ENCODE measurements at places on chromosomes 13 and 19. TPM values are rescaled to one million over a fixed set of nuclear protein-coding genes. Genes with fewer than 3 reads are reported as not detected.

PSG2 gene
- total RNA-seq: 8.0 TPM

PSG5 gene
- 73.3 TPM for total RNA-seq

SLITRK6 gene
- total RNA-seq: not detected

BRSK1 gene
- 8.9 TPM for total RNA-seq

ZNF493 gene
- 0.03 TPM for total RNA-seq

RFPL4A gene
- 0.49 TPM for total RNA-seq

FCAR gene
- total RNA-seq: not detected

GPC6 gene
- total RNA-seq: 2.1 TPM

THSD1 gene
- total RNA-seq: 1.3 TPM

RUBCNL gene
- total RNA-seq: not detected

FBXL12 gene
- total RNA-seq: 23.4 TPM

FXYD7 gene
- not detected for total RNA-seq

RXFP2 gene
- total RNA-seq: not detected

SHD gene
- total RNA-seq: 0.37 TPM

PSMC4 gene
- 325 TPM for total RNA-seq

PODNL1 gene
- total RNA-seq: not detected

NOSIP gene
- total RNA-seq: 69.6 TPM

NMRK2 gene
- 27.8 TPM for total RNA-seq

PGLYRP2 gene
- total RNA-seq: not detected

ZNF575 gene
- total RNA-seq: not detected

TMEM150B gene
- not detected for total RNA-seq

TEX101 gene
- not detected for total RNA-seq

CYP4F8 gene
- not detected for total RNA-seq

TINCR gene
- total RNA-seq: not detected

ZNF540 gene
- 0.27 TPM for total RNA-seq

GJB6 gene
- not detected for total RNA-seq

CGB2 gene
- total RNA-seq: not detected

DCT gene
- 0.47 TPM for total RNA-seq

NRTN gene
- total RNA-seq: 8.3 TPM

ZNF497 gene
- 4.7 TPM for total RNA-seq

IGFL3 gene
- total RNA-seq: 0.75 TPM

ZNF85 gene
- 1.7 TPM for total RNA-seq

URAD gene
- not detected for total RNA-seq

ZNF850 gene
- total RNA-seq: 3.8 TPM

CCNA1 gene
- total RNA-seq: 0.25 TPM

NLRP5 gene
- not detected for total RNA-seq

MCF2L gene
- total RNA-seq: 4.7 TPM

DNM2 gene
- total RNA-seq: 90.2 TPM

SPATA13 gene
- total RNA-seq: 0.68 TPM

CRX gene
- total RNA-seq: 0.34 TPM

ZNF221 gene
- 1.0 TPM for total RNA-seq

SNRNP70 gene
- total RNA-seq: 326 TPM

AP1M2 gene
- 80.7 TPM for total RNA-seq

TEAD2 gene
- total RNA-seq: 33.2 TPM

TBXA2R gene
- total RNA-seq: 7.7 TPM

ZNF304 gene
- 9.5 TPM for total RNA-seq

UBE2L5 gene
- not detected for total RNA-seq

KLHL1 gene
- not detected for total RNA-seq

JUNB gene
- total RNA-seq: 35.9 TPM

GRIK5 gene
- 0.49 TPM for total RNA-seq

SIGLEC5 gene
- total RNA-seq: not detected

OR10H5 gene
- total RNA-seq: not detected

KLK15 gene
- total RNA-seq: not detected

PDX1 gene
- not detected for total RNA-seq

ANKLE1 gene
- total RNA-seq: 1.3 TPM

CFD gene
- 3.6 TPM for total RNA-seq

CD33 gene
- total RNA-seq: 1.4 TPM
